HepG2 (cell line): ENCODE measurements at places on chromosomes 7 and 10. TPM values are rescaled to one million over a fixed set of nuclear protein-coding genes. Genes with fewer than 3 reads are reported as not detected.

IFIT3 gene
- 3.1 and 4.3 TPM in 2 replicates for total RNA-seq

TRIM74 gene
- 0.88 and 1.4 TPM in 2 replicates for total RNA-seq

VGF gene
- 0.10 and 0.46 TPM in 2 replicates for total RNA-seq

SPDYE2 gene
- total RNA-seq: not detected in 2 replicates

CAMK2B gene
- total RNA-seq: 0.13 and 0.27 TPM in 2 replicates

AUTS2 gene
- total RNA-seq: 0.38 TPM in 1 of 2 replicates, not detected in the other

SYT15B gene
- total RNA-seq: 0.04 TPM in 1 of 2 replicates, not detected in the other
